ENCODE measurements at places on chromosomes 3 and 15.

DNA sequence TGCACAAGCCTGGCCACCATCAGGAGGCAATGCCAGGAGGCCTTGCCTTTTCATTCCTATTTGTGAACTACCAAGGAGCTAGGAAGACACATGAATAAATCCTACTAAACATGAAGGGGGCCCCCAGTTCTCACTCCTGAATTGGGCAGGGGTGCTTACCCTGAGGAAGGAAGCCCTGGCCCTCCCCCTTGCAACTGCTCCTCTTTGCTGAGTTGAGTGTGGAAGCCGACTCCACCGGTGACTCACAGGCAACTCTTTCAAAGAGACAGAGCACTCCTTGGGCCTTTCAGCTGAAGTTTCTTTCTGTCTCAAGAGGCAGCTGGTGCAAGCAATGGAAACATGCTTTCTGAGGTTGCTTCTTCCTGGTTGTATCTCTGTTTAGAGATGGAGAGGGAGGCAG, 1.7 kb downstream of the GABRG3 start:
- DNase-seq: no peak

GRCh38 chr3:64684715-64685261, 3.0 kb downstream of the ADAMTS9 start:
- DNase-seq: peak; percentile 12

GRCh38 chr3:189458528-189458927, 172.7 kb upstream of the TP63 start:
- no peak for DNase-seq

- no peak for DNase-seq
These were observed 1.8 kb downstream of the SLC6A1 start for GRCh38 chr3:10994306-10994705.

- no peak for DNase-seq
These were observed 1354.7 kb upstream of the EPHA6 start for GRCh38 chr3:95459706-95460105.

DNA sequence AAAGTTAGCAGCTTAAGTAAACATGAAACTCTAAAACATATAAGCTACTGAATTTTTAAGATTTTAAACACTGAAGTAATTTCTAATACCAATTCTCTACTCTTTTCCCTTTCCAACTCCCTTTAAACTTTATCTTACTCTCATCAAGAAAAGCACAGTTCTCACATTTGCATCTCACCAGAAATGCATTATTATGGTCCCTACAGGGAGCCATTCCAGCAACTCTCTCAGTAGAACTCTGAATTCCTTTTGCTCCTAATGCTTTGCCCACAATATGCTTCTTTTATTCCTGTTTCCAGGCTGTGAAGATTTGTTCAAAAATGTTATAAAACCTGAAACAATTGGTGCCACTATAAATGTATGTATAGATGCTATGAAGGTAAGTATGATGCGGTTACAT, 83.4 kb downstream of the TFDP2 start:
- no peak for DNase-seq

GRCh38 chr3:36494461-36495109, 114.3 kb downstream of the STAC start:
- DNase-seq: no peak

DNA sequence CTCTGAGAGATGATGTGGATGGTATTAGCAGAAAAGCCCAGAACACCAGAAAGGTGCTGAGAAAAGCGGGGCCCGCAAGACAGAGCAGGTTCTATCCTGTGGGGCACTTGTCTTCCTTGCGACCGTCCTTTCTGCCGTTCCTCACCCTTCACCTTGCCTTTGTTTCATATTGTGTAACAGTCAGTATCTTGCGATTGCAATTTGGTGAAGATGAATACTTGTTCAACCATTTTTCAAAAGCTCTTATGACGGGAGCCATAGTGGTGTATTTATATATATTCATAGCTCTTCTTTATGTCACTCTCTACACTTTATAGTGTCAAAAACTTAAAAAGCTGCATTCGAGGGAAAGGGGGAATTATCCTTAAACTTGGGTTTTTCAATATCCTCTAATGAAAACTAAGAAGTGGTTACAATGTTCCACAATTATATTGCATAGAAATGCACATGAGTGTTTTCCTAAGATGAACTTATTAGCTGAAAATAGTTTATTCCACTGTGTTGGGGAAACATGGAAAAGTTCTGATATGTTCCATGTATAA, 797 bp downstream of the MAP3K13 start:
- no peak for DNase-seq

DNA sequence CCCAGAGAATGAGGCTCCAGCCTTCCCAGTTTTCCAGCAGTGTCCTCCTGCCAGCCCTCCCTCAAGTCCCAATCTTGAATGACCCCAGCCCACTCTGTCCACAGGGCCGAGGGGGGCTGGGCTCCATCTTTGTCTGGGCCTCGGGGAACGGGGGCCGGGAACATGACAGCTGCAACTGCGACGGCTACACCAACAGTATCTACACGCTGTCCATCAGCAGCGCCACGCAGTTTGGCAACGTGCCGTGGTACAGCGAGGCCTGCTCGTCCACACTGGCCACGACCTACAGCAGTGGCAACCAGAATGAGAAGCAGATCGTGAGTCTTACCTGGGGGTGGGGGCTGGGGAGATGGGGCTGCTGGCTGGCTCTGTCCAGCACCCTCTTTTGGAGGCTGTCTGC, 5.6 kb upstream of the FES start:
- DNase-seq: no peak

DNA sequence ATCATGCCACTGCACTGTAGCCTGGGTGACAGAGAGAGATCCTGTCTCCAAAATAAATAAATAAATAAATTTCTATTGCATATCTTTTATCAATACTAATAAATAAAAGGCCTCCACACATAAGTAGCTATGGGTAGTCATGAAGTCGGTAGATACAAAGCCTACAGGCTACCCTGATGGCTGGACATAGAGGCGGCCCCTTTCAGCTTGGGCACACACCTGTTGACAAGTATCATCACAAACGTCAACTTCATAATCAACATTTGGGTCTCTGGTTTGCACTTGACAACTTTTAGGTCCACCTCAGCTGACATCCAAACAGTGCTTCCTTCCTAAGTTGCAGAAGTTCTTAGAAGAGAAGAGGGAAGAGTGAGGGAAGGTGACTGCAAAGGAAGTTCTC, 53.4 kb downstream of the ITGA11 start:
- DNase-seq: no peak

GRCh38 chr15:73424506-73424905, 18.5 kb upstream of the REC114 start:
- DNase-seq: no peak

- no peak for DNase-seq
These were observed 767.2 kb upstream of the LMCD1 start for GRCh38 chr3:7734456-7734855.

DNA sequence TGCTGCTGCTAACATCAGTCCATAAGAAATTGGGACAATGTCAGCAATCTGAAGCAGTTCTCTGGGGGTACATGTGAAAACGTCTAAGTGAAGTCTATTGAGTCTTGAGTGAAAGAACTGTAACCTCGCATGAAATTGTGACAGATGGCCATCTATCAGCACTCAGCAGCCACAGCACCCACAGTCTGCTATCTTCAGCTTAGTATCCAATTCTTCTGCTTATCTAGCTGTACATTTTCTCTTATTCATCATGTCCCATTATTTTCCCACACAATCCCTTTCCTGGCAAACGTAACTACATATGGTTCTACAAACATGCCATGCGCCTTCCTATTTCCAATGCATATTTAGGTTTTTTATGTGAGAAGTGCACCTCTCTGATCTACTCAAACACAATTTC, 629.7 kb downstream of the NTRK3 start:
- no peak for DNase-seq

DNA sequence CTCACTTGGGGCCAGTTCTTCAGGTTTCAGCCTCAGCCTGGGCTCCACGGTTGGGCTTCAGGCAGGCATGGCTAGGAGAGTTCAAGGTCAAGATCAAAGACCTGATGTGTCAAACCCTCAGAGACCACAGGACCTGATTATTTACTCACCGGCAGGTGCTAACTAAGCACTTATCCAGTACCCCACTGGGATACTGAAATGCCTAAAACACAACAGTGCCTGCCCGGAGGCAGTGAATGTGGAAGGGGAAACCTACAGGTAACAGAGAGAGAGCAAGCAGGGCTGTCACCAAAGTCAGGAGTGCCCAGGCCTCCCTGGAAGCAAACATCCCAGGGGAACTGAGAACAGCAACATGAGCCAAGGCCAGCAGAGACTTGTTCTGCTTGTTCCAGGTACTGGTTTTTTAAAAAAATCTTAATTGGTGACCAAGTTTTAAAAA, 6.7 kb downstream of the IDH2 start:
- no peak for DNase-seq

DNA sequence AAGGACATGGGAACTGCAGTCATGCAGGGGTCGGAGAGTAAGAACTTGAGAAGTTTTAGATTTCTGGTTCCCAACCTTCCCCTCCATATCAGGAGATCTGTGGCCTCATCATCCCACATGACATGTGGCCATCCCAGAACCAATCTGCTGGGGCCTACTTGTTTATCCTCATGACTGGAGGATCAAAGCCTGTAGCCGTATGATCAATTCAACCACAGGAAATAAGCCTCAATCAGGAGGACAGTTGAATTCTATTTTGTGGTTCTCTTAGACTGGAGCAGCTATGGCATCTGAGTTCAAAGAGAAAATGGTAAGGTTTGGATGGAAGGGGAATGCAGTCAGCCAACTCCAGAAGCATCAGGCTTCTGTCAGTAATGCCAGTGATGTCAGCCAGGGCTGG, 57.2 kb downstream of the IL16 start:
- no peak for DNase-seq

DNA sequence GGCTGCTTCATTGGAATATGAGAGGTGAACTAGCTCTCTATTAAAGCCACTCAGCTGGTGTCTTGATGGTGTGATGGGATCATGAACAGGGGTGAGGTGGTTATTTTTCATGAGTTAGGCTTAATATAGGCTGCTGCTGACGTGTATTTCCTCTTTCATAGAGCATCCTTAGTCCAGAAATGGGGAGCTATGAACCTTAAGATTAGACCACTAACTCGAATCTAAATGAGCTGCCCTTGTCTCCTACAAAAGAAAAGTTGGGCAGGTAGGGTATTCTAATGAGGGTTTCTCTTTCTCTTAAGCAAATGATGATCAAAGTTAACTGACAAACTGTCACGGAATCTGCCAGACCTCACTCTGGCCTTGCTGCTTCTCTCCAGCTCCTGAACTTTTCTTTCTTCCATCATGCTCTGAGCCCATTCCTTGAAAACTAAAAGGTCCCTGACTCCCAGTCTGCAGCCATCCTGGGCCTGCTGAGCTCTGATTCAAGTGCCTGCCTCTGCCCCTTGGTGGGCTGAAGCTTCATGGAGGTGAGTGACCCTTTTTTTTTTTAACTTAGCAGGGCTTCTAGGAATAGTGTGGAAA, at the start of gene TRIM69:
TSS of gene TRIM69 (plus strand) at position 348 of the 585 bp plus-strand sequence. CDS start at position 525, 177 bp downstream.
- DNase-seq: no peak

GRCh38 chr15:81281766-81282605, 42.0 kb downstream of the STARD5 start:
- DNase-seq: no peak

GRCh38 chr3:132709761-132710160, 12.4 kb downstream of the NPHP3 start:
- no peak for DNase-seq

DNA sequence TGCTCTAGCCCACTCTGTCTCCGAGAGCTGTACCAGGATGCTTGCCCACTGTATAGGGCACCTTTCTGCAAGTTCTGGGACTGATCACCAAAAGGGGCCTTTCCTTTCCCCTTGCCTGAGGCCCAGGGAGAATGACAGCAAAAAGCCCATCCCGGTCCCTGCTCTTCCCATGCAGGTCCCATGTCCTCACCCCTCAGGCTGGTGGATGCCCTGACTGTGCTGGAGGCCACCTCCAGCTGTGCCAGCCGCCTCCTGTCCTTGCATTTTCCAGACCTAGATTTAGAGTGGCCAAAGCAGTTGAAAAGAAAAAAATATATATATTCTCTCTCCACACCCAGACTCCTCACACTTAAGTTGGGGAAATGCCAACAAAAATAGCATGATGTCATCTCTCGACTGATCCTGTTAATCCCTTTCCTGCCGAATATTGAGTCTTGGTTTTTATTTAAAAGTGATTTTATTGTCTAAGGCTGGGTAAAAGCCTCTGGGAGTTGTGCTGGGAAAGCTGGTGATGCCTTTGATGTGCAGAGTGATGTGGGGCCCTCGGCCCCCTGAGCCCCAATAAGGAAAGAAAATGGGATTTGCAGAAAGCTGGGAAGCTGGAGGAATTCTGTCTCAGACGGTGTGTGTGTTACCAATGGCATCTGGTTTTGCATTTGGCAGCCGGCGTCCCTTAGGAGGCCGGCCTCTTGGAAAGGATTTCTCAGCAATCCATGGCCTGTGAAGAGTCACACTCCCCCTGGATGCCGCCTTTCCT, 29.3 kb upstream of the TPM1 start:
- no peak for DNase-seq

DNA sequence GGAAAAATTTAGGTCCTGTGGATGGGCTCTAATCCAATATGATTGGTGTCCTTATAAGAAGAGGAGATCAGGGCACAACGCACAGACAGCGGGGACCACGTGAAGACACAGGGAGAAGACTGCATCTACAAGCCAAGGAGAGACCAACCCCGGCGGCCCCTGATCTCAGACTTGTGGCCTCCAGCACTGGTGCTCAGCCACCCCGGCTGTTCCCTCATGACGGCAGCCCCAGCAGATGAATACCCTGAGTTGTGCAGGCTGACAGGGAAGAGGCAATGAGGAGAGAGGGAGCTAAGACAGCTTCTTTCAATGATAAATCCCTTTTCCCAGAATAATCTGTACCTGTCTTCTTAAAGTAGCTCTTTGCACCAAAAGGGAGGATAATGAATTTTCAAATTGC, 33.3 kb upstream of the CGNL1 start:
- DNase-seq: no peak
